Activated T-helper 1 cell treated with anti-CD3 and anti-CD28 coated beads, Interleukin-2, amount 50 U/mL, for 16 hours (primary cell): ENCODE measurements at places on chromosomes 1 and 21.

DNA sequence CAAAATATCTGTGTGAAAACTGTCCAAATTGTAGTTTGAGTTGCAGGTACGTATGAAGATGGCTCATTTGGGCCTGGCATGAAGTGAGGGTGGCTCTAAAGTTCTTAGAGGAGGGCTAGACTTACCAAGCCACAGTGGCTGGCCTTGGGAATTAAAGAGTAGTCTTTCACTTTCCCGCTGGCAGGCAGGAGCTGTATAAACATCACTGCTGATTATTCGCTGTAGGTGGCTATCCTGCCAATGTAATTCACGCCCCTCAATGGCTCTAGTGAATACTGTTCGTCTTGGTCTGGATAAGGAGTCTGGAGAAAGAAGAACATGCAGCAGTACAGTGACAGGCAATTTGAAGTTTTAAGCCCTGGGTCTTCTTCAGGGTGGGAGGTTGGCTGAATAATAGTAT is 31.0 kb downstream of the UROD start:
- DNase-seq, result no peak

GRCh38 chr21:15671188-15671587 is 58.6 kb upstream of the USP25 start:
- DNase-seq, result no peak

- DNase-seq, result no peak
Observed at GRCh38 chr1:55546553-55546952, 331.4 kb upstream of the USP24 start.

DNA sequence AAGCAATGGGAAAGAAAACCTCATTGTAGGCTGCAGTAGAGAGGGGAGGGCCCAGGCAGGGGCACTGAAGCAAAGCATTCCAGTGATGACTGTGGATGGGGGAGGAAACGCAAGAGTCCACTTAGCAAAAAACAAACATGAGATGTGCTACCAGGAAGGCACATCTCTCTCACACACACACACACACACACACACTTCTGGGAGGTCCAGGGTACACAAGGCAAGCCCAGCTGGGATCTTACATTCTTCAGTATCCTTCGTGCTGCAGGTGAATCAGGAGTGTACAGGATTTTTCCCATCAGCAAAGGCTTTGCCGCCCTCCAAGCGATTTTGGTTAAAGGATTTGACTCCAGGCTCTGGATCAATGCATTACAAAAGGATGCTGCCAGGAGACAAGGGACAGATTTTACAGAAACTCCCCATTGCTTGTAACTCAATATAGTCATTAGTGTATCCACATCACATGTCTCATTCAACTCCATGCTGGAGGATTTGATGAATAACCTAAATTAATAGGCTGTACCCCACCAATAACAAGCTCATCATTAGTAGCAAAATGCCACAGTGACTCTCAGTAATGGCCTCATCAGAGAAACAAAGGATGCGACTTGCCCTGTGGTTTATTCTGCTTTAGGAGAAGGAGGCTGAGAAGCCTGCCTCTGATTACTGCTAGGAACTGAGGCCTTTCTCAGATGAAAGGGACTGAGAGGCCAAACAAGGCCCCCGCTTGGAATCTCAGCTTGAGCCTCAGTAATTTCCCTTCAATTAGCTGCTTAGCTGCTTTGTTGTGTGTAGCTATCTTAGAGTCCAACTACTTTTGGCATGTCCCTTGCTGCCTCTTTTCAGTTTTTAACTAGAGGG is 41.6 kb downstream of the ABCA4 start:
- no peak for DNase-seq

- DNase-seq, result no peak
Observed at GRCh38 chr1:63248216-63248615, 74.2 kb upstream of the FOXD3 start.

DNA sequence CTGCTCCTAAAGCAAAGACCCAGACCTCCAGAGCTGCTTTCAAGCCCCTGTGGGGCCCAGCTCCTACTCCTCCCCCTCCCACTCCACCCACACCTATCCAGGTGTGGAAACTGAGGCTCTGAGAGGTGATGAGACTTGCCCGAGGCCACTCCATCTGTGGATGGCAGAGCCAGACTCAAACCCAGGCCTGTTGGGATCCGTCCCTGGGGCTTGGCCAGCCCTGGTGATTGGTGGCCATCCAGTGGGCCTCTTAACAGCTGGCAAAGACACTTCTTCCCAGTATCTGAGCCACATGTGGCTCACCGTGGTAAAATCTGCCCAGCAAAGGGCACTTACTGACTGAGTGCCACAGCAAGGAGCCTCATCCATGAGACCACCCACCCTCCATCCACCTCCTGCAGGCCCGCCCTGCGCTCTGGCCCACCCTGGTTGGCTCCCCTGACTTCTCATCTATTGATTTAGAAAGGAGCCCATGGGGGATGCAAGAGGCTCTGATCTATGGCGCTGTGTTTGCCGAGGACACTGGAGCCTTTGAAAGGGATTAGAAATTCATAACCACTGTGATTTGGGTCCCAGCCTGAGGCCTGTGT is 398.5 kb downstream of the PTPRU start:
- DNase-seq, result no peak

DNA sequence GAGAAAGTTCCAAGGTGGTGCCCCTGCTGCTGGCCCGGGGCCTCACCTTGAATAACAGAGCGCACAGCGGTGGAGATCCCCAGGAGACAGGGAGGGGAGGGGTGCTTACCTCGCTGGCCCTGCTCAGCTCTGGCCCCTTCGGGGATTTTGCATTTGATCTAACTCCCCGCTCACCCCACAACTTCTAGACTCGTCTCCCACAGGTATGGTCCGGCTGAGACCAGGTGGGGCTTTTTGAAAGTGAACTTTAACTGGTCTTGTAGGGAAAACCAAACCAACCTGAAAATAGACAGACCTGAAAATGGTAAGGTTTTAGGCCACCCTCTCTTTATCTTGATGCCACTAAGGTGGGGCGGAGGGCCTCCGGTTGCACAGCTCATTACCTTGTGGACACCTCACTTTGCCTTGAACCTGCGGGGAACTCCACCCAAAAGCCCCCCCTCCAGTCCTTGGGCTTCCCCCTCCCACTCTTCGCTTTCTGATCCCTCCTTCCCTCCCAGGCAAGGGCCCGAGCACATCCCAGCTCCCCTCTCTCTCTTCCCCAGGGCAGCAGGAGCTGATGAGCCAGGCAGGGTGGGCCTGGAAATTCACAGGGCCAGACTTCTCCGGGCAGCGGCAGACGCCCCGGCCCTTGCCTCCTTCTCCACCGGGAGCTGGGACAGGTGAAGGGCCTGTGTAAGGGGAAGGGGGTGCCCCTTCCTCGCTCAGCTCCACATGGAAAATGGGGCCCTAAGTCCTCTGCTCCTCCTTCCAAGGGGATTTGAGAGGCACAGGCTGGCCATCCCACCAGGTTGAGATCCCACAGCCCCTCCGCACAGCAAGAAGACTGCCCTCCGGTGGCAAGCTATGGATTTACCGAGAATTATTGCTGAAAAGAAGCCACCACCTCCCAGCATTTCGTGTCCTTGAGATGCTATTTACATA is 16.1 kb downstream of the TNFRSF8 start:
- DNase-seq, result no peak

GRCh38 chr1:206846487-206846886 is 18.9 kb upstream of the IL20 start:
- no peak for DNase-seq

DNA sequence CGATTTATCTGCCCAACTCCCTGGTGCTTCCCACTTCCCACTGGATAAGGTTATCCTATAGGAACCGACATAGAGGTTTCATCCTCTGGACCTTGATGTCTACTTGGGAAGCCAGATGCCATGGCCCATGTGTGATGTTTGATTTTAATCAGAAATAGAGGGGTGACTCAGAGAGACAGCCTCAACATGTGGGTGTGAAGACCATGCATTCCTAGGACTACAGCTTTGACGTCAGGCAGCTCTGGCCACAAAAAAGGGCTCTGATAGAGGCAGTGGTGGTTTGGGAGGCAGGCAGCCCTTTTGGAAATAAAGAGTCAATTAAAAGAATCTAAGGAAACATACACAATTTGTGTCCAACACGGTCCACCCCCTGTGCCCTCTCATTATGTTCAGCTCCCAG is 5.2 kb upstream of the SH2D2A start:
- DNase-seq, result no peak
